ENCODE measurements at places on chromosomes 12 and 14.

DNA sequence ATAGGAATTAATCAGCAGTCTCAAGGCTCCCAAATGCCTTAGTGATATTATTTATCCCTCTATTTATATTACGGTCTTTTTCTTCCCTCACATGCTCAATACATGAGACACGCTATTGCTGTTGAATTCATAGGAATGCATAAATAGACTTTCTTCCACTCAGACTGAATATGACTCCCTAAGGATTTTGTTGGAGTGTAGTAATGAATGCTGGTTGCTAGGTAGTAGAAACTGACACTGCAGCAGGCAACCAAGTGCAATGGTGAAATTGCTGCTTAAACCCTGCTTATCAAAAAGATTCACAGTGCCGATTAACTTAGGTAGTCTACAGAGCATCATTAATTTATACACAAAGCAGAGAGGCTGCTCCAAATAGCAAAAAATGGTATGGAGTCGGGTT, 168.2 kb downstream of the KCNC2 start:
- DNase-seq, result no peak

DNA sequence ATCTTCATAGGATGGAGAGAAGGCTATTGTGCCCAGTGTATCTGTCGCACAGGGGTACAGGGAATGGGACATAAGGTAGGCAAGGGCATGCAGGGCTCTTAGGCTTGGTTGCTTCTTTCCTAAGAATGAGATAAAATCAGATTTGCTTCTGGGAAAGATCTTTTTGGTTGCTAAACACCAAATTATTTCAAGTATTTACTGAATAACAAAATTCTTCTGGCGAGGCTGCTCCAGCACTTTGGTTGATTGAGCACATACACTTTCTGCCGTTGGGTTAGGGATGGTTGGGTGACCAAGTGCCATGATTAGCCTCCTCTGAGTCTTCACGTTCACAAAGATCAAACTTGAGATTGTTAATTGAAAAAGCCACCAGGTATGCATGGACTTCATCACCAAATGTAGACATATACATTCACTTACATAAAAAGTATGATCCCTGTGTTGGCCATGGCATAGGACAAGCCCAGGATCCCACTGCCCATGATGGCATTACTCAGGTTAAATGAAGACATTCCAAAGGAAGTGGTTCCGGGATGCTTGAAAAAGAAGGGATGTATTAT, 38.2 kb downstream of the SLC38A4 start:
- DNase-seq, result no peak

DNA sequence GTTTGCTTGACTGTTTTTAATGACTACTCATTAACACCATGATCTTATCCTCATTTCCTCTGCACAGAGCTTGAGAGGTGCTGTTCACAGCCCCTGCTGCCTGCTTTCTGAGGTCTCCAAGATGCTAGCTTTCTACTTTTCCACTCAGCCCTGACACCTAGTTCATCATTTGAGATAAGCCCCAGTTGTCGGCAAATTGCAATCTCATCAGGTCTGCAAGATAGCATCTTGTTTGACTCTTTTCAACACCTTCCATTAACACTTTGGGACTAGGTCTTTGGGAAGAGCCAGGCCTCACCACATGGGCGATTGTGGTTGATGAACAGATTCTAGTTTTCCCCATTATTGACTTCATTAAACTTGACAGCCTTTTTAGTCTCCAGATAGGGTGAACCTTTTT, 904.8 kb downstream of the DIO2 start:
- DNase-seq, result no peak

GRCh38 chr14:99272899-99273765, 1.1 kb upstream of the BCL11B start:
- no peak for DNase-seq

GRCh38 chr12:132604151-132604618, 6.2 kb downstream of the LRCOL1 start:
- DNase-seq, result no peak

GRCh38 chr12:69024907-69025306, 91.9 kb upstream of the CPM start:
- DNase-seq, result no peak

GRCh38 chr12:57934819-57935218, 6.5 kb upstream of the ATP23 start:
- DNase-seq, result no peak

DNA sequence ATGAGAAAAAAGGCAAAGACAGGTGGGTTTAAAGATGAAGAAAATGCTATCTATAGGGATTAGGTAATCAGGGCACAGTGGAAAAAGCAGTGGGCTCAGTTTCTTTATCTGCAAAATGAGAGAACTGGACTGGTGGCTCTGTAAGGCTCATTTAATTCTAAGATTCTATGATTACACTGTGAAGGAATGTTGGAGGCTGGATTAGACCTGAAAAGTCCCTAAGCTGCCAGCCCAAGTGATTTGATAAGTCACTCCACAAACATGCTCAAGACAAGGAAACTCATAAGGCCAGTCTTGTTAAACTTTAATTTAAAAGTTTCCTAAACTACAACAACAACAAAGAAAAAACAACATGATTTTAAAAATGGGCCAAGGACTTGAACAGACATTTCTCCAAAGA, 75.1 kb downstream of the DCAF5 start:
- peak; percentile 63 for DNase-seq

DNA sequence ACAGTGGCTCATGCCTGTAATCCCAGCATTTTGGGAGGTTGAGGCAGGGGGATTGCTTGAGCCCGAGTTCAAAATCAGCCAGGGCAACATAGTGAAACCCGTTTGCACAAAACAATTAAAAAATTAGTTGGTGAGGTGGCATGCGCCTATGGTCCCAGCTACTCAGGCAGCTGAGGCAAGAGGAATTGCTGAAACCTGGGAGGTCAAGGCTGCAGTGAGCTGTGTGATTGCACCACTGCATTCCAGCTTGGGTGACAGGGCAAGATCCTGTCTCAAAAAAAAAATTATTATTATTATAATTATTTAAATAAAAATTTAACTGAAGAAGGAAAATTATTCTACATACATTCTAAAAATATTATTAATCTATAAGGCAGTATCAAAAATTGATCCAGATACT, 164.1 kb downstream of the ITPR2 start:
- DNase-seq, result no peak

DNA sequence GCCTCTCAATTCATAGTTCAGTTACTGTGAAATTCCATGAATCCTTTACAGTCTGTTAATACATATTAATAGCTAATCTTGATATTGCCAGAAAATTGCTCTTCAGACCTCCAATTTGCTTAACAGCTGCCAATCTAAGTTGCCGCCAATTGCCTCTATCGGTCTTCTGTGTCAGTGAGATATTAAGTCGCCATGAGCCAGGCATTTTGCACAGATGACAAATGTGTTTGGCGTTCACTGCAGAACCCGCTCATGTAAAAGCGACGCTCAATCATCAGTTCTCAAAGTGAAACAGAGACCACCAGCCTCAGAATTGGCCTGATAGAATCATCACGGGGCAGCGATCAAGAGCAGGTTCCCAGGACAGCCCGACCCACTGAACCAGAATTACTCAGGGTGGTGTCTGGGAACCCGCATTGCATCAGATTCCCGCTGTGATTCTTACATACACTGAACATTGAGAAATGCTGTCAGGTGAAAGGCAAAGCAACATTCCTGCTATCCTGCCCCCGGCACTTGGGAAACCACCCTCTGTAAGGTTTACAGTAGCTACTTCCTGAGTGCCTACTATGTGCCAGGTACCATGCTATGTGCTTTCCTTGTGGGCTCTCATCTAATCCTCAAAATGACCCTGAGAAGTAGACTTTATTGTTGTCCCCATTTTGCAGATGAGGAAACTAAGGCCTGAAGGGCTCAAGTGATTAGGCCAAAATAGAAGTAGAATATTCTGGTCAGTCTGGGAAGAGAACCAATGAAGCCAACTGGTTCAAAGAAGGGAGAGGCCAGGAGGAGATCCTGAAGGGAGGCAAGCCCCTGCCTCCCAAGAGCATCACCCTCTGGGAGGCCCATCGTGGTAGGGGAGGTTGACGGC, 216.4 kb downstream of the SLC41A2 start:
- no peak for DNase-seq

- DNase-seq, result no peak
Observed at GRCh38 chr14:58813745-58814144, 176.0 kb downstream of the DACT1 start.

- DNase-seq, result no peak
Observed at GRCh38 chr14:21802441-21802840, 128.8 kb upstream of the OR4E1 start.

- DNase-seq, result no peak
Observed at GRCh38 chr14:105531088-105531893, 4.9 kb downstream of the TMEM121 start.

- DNase-seq, result no peak
Observed at GRCh38 chr14:69763761-69764510, 3.0 kb upstream of the SRSF5 start.

DNA sequence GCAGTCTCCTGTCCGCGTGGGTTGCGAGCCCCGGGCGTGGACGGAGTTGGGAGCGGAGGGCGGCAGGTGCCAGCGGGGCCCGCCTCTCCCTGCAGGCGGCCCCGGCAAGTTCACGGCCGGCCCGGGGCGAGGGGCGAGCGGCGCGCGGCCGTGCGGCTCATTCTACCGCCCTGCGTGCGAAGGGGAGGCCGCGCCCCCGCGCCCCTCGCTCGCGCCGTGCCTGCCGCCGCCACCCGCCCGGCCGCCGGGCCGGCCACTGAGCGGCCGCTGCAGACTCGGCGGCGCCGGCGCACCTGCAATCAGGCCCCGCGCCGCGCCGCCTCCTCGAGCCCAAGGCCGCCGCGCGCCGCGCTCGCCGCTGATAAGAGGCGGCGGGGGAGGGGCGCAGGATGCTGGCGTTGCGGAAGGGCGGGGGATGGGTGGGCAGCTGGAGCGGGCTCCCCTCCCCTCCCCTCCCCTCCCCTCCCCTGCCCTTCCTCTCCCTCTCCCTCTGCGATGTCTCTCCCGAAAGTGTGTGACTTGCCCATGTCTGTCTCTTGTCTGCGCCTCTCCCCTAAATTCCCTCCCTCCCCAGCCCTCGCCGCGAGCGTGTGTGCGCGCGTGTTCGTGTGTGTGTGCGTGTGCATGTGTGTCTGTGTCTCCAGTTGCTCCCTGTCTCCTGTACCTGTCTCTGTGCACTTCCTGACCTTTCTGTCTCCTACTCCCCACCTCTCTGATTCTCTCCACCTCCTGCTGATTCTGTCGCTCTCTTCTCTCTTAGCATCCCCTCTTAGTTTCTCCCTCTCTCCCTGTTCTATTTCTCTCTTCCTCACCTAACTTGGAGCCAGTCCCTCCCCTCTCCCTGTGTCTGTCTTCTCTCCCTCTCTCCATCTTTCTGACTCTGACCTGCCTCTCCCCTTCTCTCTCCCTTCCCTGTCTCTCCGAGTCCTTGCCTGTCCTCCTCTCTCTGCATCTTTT, 768.1 kb upstream of the TBX3 start:
- no peak for DNase-seq

- DNase-seq, result no peak
Observed at GRCh38 chr14:35247777-35248475, 44.3 kb upstream of the PSMA6 start.

GRCh38 chr14:94381149-94382030, 7.0 kb downstream of the SERPINA1 start:
- DNase-seq, result no peak

- no peak for DNase-seq
Observed at GRCh38 chr12:27194644-27195043, 49.4 kb upstream of the STK38L start.

DNA sequence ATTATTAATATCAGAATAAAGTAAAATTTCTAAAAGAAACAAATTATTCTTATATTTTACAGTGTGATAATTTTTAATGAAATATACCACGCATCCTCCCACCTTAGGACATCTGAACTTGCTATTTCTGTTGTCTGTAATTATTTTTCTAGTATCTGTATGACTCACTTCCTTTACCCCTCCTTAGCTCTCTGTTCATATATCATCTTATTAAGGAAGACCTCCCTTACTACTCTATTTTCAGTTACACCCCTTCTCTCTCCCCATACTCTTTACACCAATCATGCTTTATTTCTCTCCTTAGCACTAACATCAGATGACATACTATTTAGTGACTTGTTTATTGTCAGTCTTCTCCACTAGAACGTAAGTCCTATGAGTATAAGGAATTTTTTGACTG, 34.2 kb upstream of the C12orf50 start:
- no peak for DNase-seq

- DNase-seq, result no peak
Observed at GRCh38 chr12:67677166-67677565, 28.6 kb downstream of the DYRK2 start.

DNA sequence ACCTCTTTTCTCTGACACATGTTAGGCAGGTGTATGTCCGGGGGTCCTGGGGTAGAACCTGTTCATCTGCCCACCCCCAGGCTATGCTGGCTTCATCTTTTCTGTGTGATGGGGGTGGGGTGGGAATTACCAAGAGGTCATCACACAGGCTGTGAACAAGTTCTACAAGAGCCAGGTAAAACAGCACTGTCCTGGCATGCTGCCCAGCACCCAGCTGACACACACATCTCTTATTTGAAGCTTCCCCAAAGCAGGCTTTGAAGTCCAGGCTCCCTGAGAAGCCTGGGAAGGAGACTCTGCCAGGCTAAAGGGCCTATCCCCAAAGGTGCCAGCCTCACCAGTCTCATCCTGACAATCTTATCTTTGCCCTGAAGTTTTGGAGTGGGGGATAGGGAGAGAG, 141.1 kb downstream of the ALG10 start:
- no peak for DNase-seq

- DNase-seq, result no peak
Observed at GRCh38 chr12:71439613-71440344, at the start of gene LGR5. Gene LGR5, plus strand, starts transcription at chr12:71439798. Its CDS starts 283 bp downstream, at chr12:71440081.

- no peak for DNase-seq
Observed at GRCh38 chr12:119055977-119056376, 74.6 kb downstream of the SRRM4 start.

- DNase-seq, result no peak
Observed at GRCh38 chr12:62808166-62808879, 126.6 kb downstream of the PPM1H start.

DNA sequence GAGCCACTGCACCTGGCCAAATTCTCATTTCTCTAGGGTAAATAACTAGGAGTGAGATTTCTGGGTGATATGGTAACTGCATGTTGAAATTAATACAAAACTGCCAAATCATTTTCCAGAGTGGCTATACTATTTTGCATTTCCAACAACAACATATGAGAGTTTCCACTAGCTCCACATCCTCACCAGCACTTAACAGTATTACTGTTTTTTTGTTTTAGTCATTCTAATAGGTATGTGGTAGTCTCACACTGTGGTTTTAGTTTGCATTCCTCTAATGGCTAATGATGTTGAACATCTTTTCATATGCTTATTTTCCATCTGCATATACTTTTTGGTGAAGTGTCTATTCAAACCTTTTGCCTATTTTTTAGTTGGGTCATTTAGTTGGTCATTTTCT, 5.8 kb upstream of the ZFP36L1 start:
- DNase-seq, result no peak

GRCh38 chr12:8628731-8629130, 16.1 kb upstream of the AICDA start:
- DNase-seq, result no peak

GRCh38 chr12:130162267-130162666, at the start of gene FZD10:
Gene FZD10, plus strand, starts transcription at chr12:130162464. Its CDS starts 479 bp downstream, at chr12:130162943.
- no peak for DNase-seq

DNA sequence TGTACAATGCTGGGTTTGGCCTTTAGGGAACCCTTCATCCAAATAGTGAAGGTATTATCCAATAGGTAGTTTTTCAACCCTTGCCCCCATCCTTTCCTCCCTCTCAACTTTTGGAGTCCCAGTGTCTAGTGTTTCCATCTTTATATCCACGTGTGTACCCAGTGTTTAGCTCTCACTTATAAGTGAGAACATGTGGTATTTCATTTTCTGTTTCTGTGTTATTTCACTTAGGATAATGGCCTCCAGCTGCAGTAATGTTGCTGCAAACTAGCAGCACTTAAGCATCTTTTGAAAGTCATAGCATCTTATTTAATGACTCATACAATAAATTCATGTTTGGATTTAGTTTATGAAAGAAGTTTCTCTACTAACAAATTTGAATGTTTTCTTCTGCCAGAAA, 442.5 kb downstream of the NELL2 start:
- DNase-seq, result no peak
